ENCODE measurements at places on chromosomes 11 and 22.
A peak's percentile ranks its signal among the peaks of the same experiment; 100 is the strongest.

DNA sequence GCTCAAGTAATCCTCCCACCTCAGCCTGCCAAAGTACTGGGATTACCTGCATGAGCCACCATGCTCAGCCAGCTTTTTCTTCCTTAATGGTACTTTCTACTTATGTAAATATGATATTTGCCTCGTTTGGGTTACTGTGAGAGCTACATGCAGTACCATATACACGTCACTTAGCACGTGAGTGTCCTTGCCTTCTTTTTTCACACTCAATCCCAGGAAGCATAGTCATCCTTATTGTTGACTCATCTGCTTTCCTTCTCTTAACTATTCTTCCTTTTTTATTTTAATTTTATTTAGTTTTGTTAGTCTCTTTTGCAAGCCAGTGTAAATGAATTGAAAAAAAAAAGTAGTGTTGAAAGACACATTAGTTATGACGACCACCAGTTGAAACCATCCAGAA, 205.9 kb downstream of the HIPK3 start:
- no peak for DNase-seq

GRCh38 chr22:42763965-42764480, 43.4 kb upstream of the A4GALT start:
- DNase-seq = no peak

- DNase-seq = peak; percentile 64
Measured at GRCh38 chr22:25081409-25081824, 118.2 kb upstream of the CRYBB3 start.

DNA sequence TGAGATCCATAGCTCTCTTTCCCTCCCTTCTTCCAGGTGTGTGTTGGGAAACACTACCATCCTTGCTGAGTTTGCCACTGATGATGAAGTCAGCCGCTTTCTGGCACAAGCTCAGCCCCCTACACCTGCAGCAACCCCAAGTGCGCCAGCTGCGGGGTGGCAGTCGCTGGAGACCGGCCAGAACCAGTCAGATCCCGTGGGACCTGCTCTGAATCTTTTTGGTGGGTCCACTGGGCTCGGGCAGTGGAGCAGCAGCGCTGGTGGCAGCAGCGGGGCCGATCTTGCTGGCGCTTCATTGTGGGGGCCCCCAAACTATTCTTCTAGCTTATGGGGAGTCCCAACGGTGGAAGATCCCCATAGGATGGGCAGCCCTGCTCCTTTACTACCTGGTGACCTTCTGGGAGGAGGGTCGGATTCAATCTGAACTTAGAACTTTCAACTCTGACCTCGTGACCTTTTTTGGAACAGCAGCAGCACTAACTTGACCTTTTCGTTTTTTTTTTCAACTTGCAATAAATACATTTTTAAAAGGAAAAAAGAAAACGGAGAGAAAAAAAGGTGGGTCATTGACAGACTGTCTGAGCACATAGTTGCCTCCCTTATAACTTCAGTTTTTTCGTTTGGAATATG, 23.4 kb upstream of the ADSL start:
- no peak for DNase-seq

- no peak for DNase-seq
Measured at GRCh38 chr11:46222490-46223251, 54.8 kb upstream of the CREB3L1 start.

DNA sequence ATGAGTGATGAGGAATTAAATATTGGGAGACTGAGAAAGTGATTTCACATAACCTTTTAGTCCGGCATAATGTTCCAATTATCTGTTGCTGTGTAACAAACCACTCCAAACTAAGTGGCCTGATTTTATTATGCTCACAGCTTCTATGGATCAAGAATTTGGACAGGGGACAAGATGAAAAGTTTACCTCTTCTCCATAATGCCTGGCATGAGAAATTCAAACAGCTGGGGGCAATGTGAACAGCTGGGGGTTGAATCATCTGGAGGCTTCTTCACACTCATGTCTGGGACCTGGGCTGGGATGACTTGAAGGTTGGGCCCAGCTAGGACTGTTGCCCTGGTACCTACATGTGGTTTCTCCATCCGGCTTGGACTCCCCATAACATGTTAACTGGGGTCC, 99.4 kb upstream of the DRD2 start:
- DNase-seq = no peak

DNA sequence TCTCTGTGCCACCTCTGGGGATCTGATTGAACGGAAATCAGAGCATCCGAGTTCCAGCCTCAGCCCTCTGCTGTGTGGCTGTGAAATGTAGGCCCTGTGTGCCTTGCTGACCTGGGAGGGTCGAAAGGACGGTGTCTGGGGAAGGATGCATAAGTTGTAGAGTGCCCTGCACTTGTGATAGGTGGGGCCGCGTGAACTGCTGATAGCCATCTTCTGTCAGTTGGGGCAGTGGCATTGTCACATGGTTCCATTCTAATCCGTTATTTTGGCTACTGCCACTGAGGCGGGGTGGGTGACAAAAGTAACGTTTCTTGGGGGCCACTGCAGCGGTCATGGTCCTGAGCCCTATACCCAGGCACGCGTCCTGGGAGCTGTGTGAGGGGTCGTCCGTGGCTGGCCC, 63.4 kb downstream of the LRP5 start:
- no peak for DNase-seq

DNA sequence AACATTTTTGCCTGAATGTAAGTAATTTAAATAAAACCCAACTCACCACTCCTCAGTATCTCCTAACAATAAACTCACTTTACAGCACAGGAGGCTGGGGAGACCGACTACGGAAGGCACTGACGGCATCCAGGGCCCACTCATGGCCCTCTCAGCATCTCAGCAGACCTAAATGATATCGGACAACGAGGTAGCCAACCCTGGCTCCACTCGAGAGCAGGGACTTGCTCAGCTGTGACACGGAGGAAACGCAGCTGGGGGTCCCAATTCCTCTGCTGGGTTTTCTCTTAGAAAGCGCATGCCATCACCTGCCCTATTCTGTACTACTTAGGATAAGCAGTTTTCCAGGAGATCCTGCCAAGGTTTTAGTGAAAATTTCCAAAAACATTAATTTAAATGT, 109.1 kb upstream of the BID start:
- no peak for DNase-seq

GRCh38 chr11:57323855-57324153, 948 bp downstream of the TNKS1BP1 start:
- no peak for DNase-seq

DNA sequence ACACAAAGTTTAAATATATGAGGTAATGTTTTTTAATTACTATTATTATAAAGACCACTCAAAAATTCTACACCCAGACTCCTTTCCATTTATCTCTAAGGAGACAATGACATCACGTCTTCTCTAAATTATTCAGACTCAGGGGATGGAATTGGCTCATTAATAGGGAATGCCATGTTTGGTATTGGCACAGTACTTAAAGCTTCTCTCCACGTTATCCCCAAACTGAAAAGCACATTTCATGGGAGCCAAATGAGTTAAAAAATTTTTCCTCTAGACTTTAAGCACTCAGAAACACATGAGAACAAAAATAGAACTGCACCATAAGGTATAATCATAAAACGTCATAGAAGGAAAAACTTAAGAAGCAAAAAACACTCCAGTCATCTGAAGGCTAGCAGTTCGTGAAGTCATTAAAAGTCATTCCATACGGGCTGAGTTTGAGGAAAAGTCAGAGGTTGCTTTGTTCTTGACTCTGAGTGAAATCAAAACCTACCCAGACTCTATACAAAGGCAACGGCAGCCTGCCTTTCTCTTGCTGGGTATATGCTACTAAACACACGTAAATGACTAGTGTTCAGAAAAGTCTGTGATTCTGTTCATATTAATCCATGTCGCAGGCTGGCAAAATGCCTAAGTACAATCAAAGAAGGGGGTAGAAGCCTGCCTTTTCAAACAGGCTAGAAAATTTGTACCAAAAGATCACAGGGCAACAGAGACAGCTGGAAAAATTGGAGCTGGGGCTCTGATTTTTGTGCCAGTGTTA, 8.7 kb upstream of the MPPED2 start:
- DNase-seq = no peak

GRCh38 chr11:9005087-9005486, 1.3 kb upstream of the NRIP3 start:
- no peak for DNase-seq

- no peak for DNase-seq
Measured at GRCh38 chr11:19436932-19437331, 196.2 kb upstream of the E2F8 start.

DNA sequence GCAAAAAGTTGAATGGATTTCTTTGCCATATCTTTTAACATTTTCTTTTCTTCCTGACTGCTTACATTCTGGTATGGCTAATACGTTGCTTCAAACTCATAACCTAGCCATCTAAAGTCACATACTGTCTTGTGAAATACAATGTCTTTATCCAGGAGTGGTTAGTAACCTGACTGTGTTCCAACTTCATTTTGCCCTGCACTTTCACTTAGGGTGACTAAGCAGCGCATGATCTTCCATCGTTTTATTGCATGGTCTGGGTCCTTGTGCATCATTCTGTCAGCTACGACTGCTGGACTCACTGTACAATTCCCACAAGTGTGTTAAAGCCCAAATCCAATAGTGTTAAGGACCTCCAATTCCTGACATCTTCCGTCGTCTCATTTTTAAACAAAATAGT, 403.2 kb downstream of the NTM start:
- no peak for DNase-seq

- no peak for DNase-seq
Measured at GRCh38 chr11:12161137-12161536, 50.7 kb downstream of the MICAL2 start.

- DNase-seq = no peak
Measured at GRCh38 chr11:107337917-107338316, 119.7 kb downstream of the CWF19L2 start.

Data from CD4-positive, alpha-beta T cell treated with Interleukin-15 for 4 hours (primary cell).